ENCODE measurements at places on chromosomes 2 and 18.

DNA sequence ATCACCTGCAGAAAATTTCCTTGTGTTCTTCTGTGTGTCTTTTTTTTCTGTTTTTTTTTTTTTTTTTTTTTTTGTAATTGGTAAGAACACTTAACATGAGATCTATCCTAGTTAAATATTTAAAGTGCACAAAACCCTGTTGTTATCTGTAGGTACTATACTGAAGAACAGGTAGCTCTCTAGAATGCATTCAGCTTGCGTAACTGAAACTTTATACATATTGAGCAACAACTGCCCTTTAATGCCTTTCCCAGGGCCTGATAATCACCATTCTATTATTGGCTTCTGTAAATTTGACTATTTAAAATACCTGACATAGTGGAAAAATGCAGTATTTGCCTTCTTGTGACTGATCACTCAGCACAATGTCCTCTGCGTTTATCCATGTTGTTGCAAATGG is 701.8 kb downstream of the SUCLG1 start:
- DNase-seq, result no peak

- DNase-seq, result no peak
Measured at GRCh38 chr18:28760299-28760698, 583.4 kb upstream of the CDH2 start.

DNA sequence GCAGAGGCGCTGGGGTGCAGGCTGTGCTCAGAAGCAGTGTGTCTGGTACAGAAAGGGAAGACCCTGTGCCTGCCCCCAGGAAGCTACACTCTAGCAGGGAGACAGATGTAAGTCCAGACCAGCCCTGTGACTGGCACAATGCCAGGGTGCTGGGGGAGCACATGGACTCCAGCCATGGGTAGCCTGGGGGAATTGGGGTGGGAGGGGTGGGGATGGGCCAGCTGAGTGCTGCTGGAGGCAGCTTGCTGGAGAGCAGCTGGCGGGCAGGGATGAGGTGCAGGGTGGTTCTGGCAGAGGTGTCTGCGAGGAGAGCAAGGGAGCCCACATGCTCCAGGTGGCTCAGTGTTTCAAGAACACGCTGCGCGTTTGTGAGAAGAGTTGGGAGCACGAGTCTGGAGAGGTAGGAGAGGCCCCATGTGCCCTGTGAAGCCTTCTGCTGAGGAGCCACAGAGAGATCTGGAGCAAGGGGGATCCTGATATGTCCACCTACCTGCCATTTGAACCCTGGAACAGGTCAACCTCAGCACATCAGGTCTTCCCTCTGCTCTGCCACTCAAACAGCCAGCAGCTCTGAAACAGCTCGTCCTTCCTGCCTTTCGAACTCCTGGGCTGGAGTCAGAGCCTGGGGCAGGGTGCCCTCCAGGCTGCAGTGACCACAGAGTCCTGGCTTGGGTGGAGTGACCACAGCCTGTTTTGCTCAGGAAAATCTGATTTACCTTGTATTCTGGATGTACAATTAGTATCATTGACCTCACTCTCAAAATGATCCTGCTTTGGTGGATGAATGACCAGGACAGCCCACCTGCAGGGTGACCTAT is 15.1 kb downstream of the ALLC start:
- DNase-seq, result no peak

- no peak for DNase-seq
Measured at GRCh38 chr2:76930056-76930744, 592.0 kb downstream of the LRRTM4 start.

DNA sequence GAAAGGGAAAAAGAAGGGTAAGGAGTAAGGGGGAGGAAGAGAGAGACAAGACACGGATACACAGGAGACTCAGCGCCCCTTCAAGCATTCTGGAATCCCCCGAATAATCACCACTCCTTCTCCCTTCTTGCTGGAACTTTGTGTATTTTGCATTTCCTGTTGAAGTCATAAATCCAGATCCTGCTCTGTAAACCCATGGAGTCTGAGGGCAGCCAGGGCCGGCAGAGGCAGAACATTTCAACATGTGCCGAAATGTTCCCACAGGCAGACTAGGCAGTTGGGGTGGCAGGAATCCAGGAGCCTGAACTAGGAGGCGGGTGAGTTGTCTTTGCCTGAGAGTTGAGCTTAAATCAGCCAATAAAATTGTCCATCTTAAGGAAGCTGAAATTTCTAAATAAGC is 193.1 kb downstream of the SH3RF3 start:
- no peak for DNase-seq

DNA sequence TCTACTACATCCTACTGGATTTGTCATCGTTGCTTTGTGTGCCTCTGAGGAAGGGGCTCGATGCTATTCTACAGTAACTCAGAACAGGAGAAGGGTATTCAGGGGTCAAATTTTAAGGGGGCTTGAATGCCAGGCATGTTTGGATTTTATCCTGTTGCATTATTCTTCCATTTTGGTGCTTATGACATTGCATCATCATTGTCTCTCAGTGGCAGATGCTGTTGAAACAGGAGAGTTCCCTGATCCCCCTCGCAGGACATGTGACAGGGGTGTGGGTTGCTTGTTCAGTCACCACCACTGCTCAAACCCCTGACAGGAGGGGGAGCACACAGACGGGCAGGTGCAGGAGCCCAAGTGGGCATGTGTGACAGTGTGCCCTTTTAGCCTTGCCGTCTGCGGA is 156.7 kb downstream of the SLC4A3 start:
- no peak for DNase-seq

GRCh38 chr2:170300993-170301392 is 123.0 kb downstream of the MYO3B start:
- DNase-seq, result no peak

DNA sequence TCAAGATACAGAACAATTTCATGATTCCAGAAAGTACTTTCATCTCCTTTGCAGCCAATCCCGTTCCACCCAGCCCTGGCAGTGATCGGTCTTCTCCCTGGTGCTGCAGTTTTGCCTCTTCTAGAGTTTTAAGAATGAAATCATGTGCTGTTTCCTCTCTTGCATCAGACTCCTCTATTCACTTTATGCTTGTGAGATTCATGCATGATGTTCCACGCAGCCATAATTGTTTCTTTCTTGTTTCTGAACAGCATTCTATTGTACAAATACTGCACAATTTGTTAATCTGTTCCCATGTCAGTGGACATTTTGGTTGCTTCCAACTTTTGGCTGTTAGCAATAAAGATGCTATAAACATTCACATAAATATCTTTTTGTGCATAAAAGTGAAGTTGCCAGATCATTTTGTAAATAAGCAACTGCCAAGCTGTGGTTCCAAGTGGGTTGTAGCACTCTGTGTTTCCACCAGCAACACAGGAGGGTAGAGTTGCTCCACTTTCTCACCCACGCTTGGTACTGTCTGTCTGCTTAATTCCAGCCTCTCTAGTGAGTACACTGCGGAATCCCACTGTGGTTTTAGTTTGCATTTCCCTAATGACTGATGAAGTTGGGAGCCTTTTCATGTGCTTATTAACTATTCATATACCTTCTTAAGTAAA is 104.5 kb downstream of the TWIST2 start:
- DNase-seq, result no peak

DNA sequence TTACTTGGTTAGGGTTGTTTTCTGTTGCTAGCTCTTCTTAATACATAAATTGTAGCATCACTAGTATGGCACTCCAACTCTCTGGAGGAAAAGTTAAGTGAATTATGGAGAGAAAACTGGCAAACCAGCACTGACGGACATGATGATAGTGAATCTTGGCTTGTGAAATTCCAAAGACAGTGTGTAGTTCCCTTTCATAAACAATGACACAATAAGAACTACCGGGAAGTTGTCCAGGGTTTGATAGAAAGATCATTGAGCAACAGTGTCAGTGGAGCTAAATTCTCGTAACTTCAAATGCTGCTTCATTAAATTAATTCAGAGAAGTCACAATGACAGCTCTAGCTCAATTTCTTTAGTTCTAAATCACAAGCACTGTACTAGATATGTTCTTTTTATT is 66.5 kb downstream of the RIT2 start:
- no peak for DNase-seq

DNA sequence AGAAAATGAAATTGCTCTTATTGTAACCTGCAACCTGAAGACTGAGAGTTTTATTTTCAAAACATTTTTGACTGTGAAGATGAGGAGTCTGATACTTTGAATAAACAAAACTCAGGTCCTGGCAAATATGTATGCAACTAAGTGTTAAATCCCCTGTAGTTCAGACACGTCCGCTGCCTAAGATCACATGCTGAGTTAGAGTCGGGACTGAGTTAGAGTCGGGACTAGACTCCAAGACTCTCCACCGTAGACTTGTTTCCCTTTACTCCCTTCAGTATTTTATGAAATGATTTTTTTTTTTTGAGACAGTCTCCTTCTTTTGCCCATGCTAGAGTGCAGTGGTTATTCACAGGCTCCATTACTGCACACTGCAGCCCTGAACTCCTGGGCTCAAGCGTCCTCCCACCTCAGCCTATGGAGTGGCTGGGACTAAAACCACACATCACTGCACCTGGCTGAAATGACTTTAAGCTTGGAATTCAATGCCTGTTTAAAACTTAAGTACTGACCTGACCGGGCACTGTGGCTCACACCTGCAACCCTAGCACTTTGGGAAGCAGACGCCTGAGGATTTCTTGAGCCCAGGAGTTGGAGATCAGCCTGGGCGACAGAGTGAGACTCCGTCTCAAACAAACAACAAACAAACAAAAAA is 28.0 kb upstream of the PMAIP1 start:
- DNase-seq, result no peak

- no peak for DNase-seq
Measured at GRCh38 chr18:64253873-64254272, 105.0 kb upstream of the LINC00305 start.

GRCh38 chr2:213806125-213806726 is 522.0 kb downstream of the SPAG16 start:
- DNase-seq, result no peak

DNA sequence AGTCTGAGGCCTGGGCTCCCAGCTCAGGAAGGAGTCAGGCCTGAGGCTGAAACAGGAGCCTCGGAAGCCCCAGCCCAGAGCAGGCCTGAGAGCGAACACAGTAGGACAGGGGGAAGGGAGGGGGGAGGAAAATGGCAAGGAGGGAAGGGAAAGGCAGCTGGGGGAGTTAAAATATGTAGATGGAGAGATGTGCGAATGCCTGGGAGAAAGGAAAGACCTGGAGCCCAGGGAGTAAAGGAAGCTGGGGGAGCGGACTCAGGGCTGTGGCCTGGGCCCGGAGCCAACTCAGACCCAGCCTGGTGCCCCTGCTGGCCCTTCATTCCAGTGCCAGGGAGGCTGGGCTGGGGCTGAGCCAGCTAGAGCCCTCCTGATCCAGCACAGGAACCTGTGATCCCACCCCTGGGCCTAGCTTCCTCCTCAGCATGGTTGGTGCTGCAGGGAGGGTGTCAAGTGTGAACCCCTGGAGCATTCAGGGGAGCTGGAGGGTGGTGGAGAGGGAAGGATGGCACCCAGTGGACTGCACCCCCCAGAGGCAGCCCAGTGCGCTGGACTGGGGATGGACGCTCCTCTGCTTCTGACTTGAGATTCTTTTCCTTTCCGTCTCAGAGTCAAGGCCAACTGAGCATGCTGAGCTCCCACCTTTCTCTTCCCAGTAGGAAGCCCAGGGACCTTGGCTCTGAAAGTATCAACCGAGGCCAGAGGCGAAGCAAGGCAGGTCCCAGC is 46.3 kb downstream of the EMX1 start:
- DNase-seq, result no peak

GRCh38 chr2:14702258-14702657 is 69.7 kb downstream of the LRATD1 start:
- DNase-seq, result no peak

- DNase-seq, result no peak
Measured at GRCh38 chr2:33323957-33324356, 152.5 kb upstream of the RASGRP3 start.

- DNase-seq, result no peak
Measured at GRCh38 chr2:39733070-39733674, 45.9 kb downstream of the THUMPD2 start.

DNA sequence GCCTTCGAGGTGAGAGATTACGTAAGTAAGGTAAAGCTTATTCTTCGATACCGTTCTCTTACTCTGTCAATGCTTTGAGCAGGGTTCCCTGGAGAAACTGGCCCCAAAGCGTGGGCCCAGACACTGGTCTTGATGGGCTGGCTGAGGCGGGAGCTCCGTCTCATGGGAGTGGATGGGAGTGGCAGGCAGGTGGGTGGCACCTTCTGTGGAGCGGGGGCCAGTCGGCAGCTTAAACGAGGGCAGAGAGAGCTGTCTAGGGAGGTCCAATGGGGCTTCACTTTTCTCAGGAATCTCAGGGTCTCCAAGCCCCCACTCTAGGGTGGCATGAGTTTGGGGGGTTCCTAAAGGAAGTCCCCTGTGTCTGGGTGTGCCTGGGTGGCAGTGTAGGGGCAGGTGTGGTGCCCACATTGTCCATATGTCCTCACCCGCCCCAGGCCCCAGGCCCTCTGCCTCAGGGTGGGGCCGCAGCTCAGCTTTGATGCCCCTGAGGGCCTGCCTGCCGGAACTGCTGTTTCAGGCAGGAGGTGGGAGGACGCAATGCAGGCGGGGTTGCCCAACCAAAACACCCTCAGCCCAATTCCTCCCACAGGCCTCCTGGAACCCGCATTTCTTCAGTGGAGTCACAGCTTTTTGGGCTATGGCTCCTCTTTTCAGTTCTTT is 32.5 kb upstream of the FOSL2 start:
- DNase-seq, result no peak

DNA sequence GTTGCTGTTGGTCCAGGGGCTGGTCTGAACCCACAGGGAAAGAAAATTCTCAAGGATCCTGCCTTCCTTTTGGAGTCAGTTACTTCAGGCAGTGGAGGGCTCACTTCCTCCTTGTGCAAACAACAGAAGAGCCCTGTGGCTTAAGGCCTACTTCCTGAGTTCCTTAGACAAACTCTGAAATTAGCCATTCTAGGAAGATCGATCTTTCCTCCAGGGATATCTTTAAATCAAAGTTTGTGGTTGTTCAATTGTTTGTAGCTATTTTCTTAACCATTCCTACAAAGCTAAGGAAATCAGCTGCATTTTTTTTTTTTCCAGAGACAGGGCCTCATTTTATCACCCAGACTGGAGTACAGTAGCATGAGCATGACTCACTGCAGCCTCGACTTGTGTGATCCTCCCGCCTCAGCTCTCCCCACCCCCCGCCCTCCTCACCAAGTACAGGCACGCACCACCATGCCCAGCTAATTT is 156.0 kb downstream of the TANC1 start:
- DNase-seq, result no peak

GRCh38 chr18:75496151-75496550 is 68.6 kb upstream of the SMIM21 start:
- DNase-seq, result no peak

DNA sequence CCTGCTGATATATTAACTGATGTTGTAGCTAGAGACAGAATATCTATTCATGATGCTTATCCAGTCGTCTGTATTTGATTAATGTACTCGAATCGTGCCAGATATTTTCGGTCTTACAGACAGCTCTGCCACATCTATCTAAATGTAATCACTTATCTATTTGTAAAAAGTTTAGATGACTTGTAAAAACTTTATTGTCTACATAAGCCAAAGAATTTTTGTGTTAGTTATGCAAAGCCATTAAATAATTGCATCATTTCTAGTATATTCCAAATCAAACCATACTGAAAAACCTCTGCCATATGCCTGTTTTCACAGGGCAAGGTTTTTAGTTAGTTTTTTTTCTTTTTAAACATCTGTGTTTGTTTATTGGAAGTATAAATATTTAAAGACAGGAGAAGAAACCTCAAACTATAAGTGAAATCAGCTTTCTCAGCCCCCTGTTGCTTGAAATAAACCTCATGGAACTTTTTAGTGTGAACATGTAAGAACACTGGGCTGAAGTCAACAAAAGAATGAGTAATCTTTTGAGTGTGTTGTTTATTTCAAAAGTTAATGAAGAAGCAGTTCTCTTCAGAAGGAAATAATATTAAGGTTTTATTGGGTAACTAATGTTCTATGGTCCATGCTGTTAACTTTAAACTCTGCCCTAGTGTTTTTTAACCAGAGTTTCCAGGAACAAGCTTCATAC is 657.6 kb upstream of the SYT4 start:
- no peak for DNase-seq

Data from activated effector memory CD4-positive, alpha-beta T cell treated with Interleukin-2 at 50 U/mL for 16 hours (primary cell).